ENCODE measurements at places on chromosomes 7 and 10.

- DNase-seq = peak; percentile 84
These were observed at the start of gene HOXA4 for GRCh38 chr7:27130540-27131389. TSS of gene HOXA4 (minus strand) at chr7:27130757. CDS start at chr7:27130733, 24 bp downstream.

DNA sequence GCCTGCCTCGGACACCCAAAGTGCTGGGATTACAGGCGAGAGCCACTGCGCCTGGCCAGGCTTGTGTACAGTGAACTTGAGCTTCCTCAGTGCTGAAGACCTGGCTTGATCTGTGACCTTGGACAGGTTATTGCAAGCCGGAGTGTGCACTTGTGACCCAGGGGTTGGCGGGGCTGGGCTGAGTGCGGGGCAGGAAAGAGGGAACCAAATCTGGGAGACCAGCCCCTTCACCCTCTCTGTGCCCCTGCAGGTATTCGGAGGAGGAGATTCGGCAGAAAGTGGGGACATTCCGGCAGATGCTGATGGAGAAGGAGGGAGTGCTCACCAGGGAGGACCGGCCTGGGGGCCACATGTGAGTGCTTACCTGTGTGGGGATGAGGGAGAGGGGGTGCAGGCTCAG, 46.2 kb downstream of the SRRM3 start:
- no peak for DNase-seq

DNA sequence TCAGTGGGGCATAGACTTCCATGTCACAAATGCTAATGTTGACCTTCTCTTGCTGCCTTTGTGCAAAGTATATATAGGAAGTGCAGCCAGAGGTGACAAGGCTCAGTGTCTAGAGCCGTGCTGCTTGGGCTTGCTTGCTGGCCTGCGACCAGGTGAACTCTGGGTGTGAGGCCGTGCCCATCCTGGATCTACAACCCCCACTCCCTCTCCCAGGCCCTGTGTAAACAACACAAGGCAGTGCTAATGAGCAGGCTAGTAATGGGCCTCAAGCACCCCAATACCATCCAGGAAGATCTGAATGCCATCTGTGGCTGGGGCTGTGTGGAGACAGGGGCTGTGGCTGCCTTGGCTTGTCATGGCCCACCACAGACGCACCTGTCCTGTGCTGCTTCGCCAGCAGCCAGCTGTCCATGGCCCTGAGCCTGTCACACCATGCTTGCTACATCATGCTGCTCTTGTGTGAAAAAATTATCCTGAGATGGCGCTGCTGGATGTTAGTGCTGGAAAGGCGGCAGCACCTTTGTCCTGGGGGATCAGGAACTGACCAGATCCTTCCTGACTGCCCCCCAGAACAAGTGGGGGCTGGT, 107.6 kb upstream of the ZNF92 start:
- no peak for DNase-seq

GRCh38 chr7:23020742-23021401, 6.9 kb upstream of the HYCC1 start:
- DNase-seq = no peak

GRCh38 chr7:135448753-135449152, 61.1 kb downstream of the CNOT4 start:
- DNase-seq = no peak

DNA sequence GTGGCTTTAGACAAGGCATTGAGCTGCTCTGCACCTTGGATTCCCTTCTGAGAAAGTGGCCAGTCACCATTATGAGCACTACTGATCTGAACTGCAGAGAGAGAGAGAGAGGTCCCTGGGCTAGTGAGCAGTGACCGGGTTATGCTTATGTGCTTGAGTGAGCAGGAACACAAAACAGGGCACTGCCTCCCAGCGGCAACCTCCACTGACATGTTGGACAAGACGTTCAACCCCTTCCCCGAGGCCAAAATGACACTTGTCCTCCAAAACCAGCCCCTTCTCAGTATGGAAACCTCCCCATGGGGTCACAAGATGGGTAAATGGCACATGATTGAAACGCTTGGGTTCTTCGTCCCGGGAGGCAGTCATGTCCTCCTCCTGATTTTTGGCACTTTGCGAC, 339.4 kb upstream of the ZMIZ1 start:
- DNase-seq = no peak

DNA sequence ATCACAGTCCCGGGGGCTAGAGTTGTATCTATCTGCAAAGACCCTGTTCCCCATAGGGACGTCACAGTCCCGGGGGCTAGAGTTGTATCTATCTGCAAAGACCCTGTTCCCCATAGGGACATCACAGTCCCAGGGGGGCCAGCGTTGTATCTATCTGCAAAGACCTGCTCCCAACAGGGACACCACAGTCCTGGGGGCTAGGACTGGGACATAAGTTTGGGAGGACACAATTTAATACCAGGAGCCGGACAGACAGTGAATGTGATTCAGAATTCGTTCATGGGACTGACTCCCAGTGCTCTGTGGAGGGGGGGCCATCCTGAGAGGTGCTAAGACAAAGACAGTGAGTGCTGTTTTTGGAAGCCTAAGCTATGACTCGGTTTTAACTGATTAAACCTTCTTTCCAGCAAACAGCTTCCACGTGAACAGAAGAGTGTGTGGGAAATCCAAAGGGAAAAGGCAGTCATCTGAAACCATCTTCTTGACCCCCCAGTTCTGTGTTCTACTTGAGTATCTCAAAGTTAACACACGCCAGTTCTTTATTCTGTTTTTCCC, 153.0 kb downstream of the DIP2C start:
- no peak for DNase-seq
